ENCODE measurements at places on chromosomes 13 and 19.

- no peak for DNase-seq
Measured at GRCh38 chr19:5891572-5891937, 12.0 kb downstream of the NDUFA11 start.

DNA sequence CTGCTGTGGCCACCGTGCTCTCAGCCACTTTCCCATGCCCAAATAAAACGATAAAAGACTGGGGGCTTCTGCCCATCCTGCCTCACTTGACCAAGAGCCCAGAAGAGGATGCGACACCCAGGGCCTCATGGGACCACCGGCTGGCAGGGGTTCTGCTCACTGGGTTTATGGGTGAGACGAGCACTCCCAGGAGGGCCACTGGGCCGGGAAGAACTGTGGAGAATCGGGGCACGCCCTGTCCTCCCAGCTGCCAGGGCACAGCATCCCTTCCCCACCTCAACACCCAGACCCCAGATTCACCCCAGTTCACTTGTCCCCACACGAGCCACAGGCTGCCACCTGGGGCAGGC, 4.7 kb upstream of the F10 start:
- DNase-seq: no peak

DNA sequence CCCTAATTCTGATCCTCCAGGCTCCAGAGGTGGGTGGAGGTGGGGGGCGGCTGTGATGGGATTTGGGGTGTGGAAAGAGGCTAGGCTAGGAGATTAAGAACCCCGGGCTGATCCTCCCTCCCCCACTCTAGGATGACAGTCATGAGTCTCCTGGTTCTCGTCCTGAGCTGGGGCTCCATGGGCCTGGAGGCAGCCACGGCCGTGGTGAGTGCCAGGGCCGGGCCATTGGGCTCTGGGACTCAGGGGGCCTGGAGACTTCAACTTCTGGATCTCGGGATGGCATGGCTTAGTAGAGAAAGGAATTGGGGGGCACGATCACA, 13.9 kb downstream of the TTYH1 start:
- no peak for DNase-seq

DNA sequence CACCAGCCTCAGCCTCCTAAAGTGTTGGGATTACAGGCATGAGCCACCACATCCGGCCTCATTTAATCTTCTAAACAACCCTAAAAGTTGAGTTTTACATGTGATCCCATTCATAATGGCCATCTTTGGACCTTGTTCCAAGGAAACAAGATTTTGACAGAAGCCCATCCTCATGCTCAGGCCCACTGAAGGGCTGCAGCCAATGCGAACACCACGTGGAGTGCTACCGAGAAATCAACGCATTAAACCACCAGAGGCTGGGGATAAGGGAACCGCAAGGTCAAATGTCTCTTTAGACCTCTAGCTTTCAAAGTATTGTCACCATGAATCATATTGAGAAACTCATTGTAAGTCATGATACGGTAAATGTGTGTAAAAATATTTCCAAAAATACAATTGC, 49.4 kb upstream of the DOCK9 start:
- DNase-seq: no peak

- DNase-seq: no peak
Measured at GRCh38 chr13:45143346-45143751, 23.0 kb downstream of the GTF2F2 start.

DNA sequence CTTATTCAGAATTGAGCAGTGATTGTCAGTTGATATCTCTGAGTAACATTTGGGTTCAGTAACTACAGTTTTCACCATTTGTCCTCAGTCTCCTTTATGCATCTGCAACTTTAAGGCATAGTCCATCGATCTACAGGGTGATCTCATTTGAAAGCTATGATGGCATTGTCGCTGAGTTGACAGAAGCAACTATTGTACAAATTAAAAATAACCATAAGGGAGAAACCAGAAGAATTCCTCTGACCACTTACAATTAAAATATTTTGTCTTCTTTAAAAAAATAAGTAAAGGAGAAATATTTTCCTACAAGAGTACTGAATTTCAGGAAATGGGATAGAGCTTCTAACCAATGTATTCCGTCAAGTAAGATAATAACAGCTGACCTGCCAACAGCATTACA, 30.6 kb downstream of the RAP2A start:
- DNase-seq: no peak

- DNase-seq: no peak
Measured at GRCh38 chr19:35753634-35754369, 3.0 kb downstream of the HSPB6 start.

DNA sequence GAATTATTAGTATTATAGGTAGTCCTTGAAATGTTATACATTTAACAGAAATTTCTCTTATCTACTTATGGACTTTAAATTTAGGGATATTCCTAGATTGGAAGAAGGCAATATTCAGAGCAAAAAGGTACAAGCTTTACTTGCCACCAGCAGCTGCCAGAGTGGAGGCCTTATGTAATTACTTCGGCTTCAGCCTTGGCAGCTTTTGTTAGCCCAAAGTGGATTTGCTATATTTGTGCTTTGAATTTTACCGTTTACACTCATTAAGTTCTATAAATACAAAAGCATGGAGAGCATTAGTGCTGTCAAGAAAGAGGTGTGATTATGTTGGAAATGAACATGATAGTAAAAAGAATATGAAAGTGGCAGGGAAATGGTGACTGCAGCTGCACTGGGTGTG, 319.9 kb downstream of the ATP8A2 start:
- no peak for DNase-seq

- no peak for DNase-seq
Measured at GRCh38 chr19:33390101-33390907, 16.8 kb downstream of the CEBPG start.

GRCh38 chr13:52835071-52835839, 13.2 kb downstream of the PCDH8 start:
- no peak for DNase-seq

- no peak for DNase-seq
Measured at GRCh38 chr19:55473225-55474012, 3.0 kb upstream of the ZNF628 start.

DNA sequence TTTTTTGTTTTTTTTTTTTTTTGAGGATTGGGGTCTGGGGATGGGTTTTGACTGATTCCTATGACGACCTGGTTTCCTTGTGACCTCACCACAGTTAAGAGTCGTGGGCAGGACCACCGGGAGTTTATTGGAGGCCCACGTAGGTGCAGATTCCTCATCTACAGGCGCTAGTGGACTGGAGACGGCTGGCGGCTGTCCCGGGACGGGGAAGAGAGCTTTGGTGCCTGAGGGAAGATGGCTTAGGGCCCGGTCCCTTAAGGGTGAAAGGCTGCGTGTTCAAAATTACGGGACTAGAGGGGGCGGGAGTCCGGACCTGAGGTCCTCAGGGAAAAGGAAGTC, 682 bp upstream of the TEAD2 start:
- DNase-seq: peak; percentile 39

DNA sequence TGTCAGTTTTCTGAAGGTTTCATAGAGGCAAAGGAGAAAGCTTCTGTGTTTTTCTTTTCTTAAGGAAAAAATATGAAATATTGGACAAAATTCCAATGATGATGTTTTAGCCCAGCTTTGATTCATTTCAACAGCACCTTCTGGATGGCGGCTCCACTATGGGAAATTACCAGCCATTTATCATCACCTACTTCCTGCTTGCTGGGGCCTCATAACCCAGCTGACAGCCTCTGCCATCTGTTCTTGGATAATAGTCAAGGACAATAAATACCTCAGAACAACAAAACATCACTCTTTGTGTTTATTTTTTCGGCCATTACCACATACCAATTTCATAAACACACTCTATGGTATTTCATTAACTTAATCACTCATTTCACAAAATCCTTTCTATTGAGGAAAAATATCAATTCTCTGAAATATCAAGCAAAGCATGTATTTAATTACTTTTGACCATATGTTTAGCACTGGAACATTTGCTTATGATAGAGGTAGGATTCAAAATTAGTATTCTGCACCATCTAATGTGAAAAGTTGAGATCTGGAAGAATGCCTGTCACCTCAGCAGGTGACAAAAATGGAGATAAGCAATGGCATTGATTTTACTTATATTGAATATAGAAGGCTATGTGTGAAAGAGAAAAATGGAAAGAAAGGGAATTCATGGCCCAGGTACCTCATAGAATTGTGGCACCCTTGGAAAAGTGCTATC, 629.7 kb downstream of the LIG4 start:
- no peak for DNase-seq

DNA sequence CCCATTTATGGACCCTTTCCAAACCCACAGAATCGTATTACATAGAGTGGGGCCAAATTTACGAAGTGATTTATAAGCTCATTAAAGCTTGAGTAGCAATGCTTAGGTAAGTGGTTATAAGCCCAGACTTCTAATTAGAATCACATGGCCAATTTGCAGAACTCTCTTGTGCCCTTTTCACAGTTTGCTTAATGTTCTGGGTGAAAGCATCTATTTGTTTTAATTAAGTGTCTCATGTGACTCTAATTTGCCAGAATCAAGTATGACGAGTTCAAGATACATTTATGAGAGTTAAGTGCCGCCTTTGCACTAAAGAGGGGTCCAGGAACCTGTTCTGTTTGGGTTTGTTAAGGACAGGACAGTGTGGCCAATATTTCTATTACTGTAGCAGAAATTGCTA, 46.0 kb upstream of the ZNF681 start:
- no peak for DNase-seq

DNA sequence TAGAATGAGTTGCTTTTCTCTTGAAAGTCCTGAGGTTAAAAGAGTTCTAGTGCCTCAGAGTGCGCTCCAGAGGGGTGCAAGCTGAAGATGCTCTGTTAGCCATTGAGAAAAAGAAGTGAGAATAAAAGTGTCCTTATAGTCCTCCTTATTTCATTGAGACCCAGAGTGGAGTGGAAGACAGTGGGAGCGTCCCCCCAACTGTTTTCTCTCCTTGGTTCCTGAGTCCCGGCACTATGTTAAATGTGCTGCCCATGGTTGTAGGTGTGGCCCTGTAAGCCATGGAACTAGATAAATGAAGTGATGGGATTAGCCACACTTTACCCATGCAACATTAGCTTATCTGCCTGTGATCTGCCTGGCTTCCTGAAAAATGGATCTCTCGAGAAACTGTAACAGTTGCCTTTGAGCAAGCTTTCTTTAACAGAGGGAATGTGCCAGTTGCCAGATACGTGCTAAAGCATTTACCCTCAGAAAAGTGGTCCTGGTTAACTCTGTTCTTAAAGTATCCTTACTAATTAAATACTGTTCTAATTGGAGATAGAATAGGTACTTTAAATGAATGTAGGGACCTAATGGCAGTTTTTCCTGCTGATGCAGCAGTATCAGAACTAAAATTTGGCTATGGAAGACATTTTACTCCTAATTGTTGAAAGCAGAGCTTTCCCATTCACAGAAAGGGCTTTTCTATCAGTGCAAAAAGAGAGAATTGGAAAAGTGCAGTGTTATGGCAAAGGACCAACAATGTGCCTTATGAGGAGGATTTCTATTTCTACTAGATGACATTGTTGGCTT, 21.4 kb upstream of the PSG9 start:
- DNase-seq: no peak

DNA sequence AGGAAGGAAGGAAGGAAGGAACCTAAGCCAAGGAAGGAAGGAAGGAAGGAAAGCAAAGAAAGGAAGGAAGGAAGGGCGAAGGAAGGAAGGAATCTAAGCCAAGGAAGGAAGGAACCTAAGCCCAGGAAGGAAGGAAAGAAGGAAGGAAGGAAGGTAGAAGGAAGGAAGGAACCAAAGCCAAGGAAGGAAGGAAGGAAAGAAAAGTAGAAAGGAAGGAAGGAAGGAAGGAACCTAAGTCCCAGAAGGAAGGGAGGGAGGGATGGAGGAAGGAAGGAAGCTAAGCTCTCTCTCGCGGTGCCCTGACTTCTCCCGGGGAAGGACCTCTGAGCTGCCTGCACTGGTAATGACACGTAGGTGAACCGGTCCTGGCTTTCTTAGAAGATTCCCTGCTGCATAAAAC, 1.3 kb upstream of the RUBCNL start:
- DNase-seq: no peak

DNA sequence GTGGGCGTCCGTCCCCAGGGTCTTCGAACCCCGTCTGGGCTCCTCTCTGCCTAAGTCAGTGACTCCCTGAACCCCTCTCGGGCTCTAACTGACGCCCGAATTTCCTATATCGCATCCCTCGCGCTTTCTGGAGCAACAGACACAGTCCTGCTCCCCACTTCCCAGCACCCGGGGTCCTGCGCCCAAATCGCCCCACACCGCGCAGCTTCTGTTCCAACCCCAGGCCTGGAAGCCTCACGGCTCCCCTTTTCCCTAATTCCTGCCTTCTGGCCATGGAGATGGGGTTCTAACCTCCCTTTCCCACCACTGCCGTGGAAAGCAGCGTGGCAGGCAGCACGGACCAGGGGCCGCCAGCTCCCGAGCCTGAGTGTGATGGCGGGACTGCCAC, 1.6 kb upstream of the GRTP1 start:
- no peak for DNase-seq

GRCh38 chr13:38713046-38713445, 26.2 kb downstream of the FREM2 start:
- no peak for DNase-seq

- no peak for DNase-seq
Measured at GRCh38 chr19:20863176-20863575, 59.9 kb upstream of the ZNF85 start.

GRCh38 chr13:80923907-80924306, 583.0 kb upstream of the SPRY2 start:
- DNase-seq: no peak

- peak; percentile 39 for DNase-seq
Measured at GRCh38 chr19:1284293-1284978, 1.2 kb upstream of the EFNA2 start.

GRCh38 chr13:67664502-67664901, 434.4 kb upstream of the PCDH9 start:
- DNase-seq: no peak

- no peak for DNase-seq
Measured at GRCh38 chr13:78784014-78784750, 125.2 kb upstream of the OBI1 start.

GRCh38 chr19:16562608-16563025, 9.6 kb downstream of the SLC35E1 start:
- DNase-seq: no peak

- peak; percentile 36 for DNase-seq
Measured at GRCh38 chr13:75960538-75960994, 324.4 kb downstream of the LMO7 start.

DNA sequence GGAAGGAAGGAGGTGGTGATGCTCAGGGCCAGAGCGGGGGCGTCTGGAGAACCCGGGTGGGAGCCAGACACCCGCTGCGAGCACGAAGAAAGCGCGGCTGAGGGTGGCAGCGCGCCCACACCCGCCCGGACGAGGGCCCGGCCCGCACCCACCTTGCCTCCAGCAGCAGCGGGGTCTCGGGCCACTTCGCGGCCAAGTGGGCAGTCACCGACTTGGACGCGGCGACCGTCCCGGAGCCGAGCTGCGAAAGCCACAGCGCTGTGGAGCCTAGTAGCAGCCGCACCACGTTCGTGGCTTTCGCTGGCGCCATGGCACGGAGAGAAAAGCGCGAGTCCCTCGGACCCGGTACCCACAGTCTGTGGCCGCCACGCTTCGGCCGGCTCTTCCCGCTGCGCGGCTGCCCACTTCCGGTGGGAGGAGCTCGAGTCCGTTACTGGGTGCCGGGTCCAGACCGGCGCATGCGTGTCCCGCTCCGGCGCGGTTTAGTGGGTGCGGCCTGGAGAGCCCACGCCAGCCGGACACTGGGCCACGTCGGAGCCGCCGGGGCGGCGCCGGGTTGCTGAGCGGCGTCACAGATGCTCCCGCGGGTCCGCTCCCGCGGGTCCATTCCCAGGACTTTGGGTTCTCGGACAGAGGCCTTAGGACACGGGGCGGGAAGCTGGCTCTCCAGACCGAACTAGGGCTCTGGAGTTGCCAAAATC, at the start of gene UGGT2:
UGGT2 (minus strand) TSS at position 399 of the 701 bp plus-strand sequence; CDS start at position 310, 89 bp downstream.
- DNase-seq: peak; percentile 98

- no peak for DNase-seq
Measured at GRCh38 chr13:103471896-103472295, 405.7 kb upstream of the SLC10A2 start.

- DNase-seq: no peak
Measured at GRCh38 chr19:55319785-55320184, 5.4 kb downstream of the TMEM150B start.

Measured in GM20000 (cell line).